HCT116 (cell line): ENCODE measurements at places on chromosomes 12 and 14. TPM values are rescaled to one million over a fixed set of nuclear protein-coding genes. Genes with fewer than 3 reads are reported as not detected.

- H3K27me3 ChIP-seq, result no peaks in the 10 kb centered on the region
- H3K36me3 ChIP-seq, result no peaks in the 10 kb centered on the region
- no peak overlapping the region for H3K4me3 ChIP-seq
- peak overlapping the region; percentile 96 for H3K27ac ChIP-seq
Measured at GRCh38 chr14:49971156-49972130, 78.6 kb downstream of the ARF6 start.

GRCh38 chr14:62304257-62304656 lies 542.0 kb downstream of the SNAPC1 start:
- no peaks in the 10 kb centered on the region for H3K36me3 ChIP-seq
- H3K27me3 ChIP-seq, result no peaks in the 10 kb centered on the region
- no peak overlapping the region for H3K27ac ChIP-seq
- H3K4me1 ChIP-seq, result no peaks in the 10 kb centered on the region
- H3K4me3 ChIP-seq, result no peak overlapping the region

DNA sequence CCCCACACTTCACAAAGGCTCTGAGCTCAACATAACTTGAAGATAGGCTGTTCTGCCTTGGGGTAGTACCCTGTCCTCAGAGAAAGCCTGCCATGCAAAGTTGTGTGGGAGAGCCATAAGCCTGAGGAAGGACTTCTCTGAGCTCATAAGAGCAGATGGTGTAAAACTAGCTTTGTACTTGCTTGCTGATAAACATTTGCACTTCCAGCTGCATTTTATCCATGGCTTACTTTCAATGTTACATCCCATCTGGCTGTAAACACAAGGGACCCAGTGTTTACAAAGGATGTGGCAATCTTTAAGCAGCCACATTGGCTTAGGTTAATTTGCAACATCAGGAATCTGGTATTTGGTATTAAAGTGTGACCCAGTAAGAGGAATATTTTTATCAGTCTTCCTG lies 258.1 kb downstream of the IPO8 start:
- no peaks in the 10 kb centered on the region for H3K4me1 ChIP-seq
- H3K27me3 ChIP-seq, result no peaks in the 10 kb centered on the region
- DNase-seq, result no peak
- H3K4me3 ChIP-seq, result no peak overlapping the region
- no peaks in the 10 kb centered on the region for H3K36me3 ChIP-seq
- no peak overlapping the region for H3K27ac ChIP-seq

DNA sequence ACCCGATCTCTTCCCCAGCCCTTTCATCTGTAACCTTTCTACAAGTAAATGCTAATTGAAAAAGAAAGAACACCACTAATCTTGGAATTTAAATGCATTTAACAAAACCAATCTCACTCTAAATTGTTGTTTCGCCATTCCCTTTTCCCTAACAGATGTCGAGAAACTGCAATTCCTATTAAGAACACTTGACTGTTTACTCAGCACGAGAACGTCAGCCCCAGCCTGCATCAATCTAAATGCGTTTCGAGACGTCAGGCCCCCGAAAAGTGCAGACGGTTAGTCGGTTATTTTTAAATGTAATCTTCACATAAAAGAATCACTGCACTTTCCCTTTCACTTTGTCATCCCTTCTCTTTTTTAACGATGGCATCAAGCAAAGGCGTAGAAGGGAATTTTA lies 837.6 kb downstream of the VRK1 start:
- no peaks in the 10 kb centered on the region for H3K27me3 ChIP-seq
- H3K27ac ChIP-seq, result no peak overlapping the region
- peaks cover under 1% of the 10 kb centered on the region; the same call in 1 of the 2 replicates for H3K4me1 ChIP-seq
- DNase-seq, result no peak

DNA sequence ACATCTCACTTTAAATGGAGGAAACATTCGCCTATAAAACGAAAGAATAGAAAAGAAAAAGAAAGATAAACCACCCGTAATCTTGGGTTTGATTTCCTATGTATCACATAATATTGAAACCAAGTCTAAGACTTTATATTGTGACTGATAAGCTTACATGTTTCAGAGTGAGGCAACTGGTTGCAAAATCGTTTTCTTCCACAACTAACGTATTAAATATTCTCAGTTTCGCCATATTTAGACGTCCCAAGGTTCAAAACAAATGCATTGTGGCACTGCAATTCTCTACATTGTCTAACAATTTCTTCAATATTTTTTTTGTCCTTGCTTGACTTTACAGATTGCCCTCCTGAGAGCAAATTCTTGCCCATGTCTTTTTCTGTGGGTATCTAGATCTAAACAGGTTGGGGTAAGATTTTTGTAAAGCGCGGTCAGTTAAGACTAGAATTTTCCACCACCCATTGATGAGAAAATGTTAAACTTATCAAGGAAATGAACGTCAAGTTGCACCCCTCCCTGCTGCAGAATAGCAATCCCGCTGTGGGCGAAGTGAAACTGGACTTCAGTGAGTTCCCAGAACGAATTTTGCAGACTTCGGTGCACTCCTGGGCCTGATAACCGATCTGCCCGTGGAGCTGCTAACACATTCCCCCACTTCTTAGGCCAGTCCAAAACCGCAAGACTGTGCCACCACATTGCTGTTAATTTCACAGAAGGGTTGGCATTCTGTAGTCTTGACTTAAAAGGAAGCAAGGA lies 2.7 kb downstream of the TBX3 start:
- H3K27me3 ChIP-seq, result no peaks in the 10 kb centered on the region
- peaks cover 4% of the 10 kb centered on the region; the same call in 1 of the 2 replicates for H3K36me3 ChIP-seq
- no peak for DNase-seq
- no peak overlapping the region for H3K27ac ChIP-seq
- no peak overlapping the region for H3K4me3 ChIP-seq
- H3K4me1 ChIP-seq, result peaks cover 6% of the 10 kb centered on the region

ANKS1B gene
- 0.54 TPM for total RNA-seq

JKAMP gene
- 46.5 TPM for total RNA-seq

PCNX1 gene
- total RNA-seq, result 52.2 TPM
